Uterus (tissue), 4 donors: ENCODE measurements at places on chromosomes 4 and X.

- no peak for DNase-seq
These were observed 15.9 kb upstream of the EMCN start for GRCh38 chr4:100533741-100534140.

GRCh38 chr4:155944516-155944915 lies 9.2 kb downstream of the CTSO start:
- no peak for DNase-seq

GRCh38 chr4:79334783-79335182 lies 8.9 kb upstream of the NAA11 start:
- no peak for DNase-seq

- no peak for DNase-seq
These were observed 433.2 kb downstream of the STIM2 start for GRCh38 chr4:27293831-27294230.

DNA sequence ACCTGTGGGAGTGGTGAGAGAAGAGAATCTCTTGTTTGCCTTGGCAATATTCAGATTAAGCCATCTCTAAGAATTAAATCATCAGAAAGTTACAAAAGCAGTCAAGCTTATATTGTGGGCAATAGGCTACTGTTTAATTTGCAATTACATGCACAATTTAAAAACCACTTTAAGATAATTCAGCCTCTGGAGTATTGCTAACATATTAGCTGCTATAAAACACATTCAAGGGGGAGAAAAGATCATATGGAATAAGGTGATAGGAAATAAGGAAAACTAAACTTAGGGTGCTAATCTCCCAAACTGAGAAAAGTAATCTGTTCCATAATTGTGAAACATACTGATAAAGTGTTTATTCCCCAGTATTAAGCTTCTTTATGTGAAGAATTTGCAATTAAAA lies 103.9 kb downstream of the ARAP2 start:
- DNase-seq: no peak

DNA sequence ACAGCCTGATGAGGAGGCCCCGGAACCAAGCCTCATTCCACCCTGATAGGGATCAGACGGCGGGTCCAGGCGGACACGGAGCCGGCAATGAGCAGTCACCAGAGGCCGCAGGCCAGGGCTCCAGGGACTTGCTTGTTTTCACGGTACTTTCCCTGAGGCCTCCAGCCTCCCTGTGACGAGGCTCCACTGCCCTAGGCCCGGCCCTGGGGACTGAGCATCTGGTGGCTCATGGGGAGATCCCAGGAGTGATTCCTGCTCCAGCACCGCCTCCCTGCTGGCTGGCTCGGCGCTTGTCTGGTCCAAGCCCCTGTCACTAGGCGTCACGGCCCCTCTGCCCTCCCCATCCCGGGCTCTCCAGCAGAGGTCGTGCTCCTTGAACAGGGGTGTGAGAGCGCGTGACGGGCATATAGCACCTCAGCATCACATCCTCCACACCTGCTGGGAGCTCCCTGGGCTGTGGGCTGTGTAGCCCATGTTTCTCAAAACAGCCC lies 14.1 kb downstream of the HTRA3 start:
- no peak for DNase-seq

DNA sequence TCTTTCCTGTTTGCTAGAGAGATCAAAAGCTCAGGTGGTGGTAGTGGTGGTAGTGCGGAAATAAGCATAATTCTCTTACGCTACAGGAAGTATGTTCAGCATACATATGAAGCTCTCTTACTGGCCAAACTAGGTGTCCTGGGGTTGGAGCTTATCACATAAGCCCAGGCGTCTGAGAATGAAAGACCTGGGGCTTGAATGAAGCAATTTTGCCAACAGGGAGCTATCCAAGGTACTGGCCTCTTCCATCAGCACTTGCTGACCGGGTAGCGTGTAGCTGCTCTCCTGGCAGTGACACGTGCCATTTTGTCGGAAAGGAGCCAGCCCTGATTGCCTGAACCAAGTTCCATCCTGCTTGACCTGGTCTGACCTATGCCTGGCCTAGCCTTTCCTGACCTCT lies 65.9 kb upstream of the HPF1 start:
- no peak for DNase-seq

GRCh38 chr4:161249779-161250440 lies 913.9 kb downstream of the FSTL5 start:
- DNase-seq: no peak

DNA sequence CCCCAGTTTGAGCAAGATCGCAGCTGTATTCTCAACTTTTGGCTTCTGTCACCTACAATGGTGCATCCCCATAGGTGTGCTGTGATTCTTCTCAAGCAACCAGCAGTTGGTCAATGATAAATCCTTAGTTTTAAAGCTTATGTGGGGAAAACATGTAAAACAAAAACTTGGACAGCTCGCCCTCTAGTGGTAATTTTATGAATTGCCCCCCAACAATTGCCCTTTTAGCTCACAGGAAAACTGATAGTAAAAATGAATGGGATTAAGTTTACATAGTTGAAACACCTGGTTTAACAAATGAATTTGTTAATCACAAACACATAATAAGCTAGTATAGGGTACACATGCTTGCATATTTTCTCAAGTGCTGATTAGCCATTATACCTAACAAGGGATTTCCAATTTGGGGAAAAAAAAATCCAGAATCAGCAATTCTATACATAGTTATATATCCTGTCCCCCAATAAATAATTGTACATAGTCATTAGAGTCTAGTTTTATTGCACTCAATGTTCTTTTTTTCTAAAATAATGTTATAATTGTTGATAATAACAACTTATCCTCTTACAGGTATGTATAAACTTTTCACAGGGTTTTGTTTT lies 30.1 kb downstream of the TEX13A start:
- DNase-seq: no peak

GRCh38 chr4:2714061-2714770 lies 41.9 kb downstream of the TNIP2 start:
- no peak for DNase-seq

- no peak for DNase-seq
These were observed 11.1 kb downstream of the ITIH6 start for GRCh38 chrX:54786967-54787366.

DNA sequence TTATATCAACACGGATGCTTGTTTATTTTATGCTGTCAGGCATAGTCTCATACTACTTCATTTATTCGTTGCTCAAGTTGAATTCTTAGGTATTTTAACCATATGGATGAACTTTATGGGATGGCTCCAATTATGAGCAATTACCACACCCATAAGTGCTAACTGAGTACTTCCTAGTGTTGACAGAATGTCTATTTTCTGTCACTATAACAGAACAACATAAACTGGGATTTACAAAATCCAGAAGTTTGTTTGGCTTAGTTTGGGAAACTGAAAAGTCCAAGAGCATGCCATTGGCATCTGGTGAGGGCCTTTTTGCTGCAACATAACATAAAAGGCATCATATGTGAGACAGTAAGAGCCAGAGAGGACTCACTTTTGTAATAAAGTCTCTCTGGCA lies 21.0 kb downstream of the SULT1E1 start:
- DNase-seq: no peak

DNA sequence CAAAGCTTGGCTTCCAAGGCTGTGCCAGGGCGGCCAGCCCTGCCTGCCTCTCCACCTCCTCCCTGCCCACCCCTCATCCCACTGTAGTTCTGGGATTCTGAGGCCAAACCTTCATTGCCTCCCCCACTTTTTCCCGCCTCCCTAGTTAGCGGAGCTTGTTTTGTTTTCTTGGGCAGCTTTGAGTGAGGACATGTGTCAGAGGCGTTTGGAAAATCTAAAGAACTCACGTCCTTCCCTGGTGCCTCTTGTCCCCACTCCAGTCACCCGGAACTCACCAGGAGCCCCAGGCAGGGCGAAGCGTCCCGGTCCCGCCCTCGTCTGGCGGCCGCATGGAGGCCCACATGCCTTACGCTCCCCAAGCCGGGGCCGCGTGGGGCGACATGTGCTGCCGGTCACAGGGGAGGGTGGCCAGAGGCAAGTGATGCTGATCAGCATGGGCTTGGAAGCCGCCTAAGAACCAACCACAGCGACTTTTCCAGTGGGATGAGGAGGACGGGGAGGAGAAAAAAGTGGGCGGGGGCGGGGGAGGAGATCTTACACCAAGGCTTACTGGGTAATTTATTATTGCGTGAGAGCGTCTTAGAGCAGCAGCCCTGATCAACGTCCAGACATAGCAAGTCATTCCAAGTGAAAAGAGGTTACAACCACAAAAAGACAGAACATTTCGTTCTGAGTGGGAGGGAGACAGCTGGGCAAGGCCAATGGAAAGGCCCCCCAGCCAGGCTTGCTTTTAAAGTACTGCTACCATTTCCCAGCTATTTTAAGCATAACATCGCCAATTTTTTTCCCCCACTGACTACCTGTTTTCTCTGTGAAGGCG lies 48.5 kb downstream of the PRPS1 start:
- DNase-seq: peak; percentile 84

GRCh38 chrX:130637591-130637990 lies 235.8 kb downstream of the RBMX2 start:
- no peak for DNase-seq

- DNase-seq: peak; percentile 49
These were observed 202.1 kb downstream of the PTTG2 start for GRCh38 chr4:38162240-38162784.

DNA sequence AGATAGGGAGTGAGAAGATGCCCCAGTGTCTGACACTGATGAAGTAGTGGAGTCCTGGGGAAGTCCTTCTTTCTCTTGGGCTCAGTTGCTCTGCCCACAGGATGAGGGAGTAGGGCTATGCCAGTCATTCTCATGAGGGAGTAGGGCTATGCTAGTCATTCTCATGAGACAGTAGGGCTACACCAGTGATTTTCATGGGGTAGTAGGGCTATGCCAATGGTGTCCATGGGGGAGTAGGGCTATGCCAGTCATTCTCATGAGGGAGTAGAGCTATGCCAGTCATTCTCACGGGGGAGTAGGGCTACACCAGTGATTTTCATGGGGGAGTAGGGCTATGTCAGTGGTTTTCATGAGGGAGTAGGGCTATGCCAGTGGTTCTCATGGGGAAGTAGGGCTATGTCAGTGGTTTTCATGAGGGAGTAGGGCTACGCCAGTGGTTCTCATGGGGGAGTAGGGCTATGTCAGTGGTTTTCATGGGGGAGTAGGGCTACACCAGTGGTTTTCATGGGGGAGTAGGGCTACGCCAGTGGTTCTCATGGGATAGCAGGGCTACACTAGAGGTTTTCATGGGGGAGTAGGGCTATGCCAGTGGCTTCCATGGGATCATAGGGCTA lies 43.3 kb upstream of the SOD3 start:
- no peak for DNase-seq

DNA sequence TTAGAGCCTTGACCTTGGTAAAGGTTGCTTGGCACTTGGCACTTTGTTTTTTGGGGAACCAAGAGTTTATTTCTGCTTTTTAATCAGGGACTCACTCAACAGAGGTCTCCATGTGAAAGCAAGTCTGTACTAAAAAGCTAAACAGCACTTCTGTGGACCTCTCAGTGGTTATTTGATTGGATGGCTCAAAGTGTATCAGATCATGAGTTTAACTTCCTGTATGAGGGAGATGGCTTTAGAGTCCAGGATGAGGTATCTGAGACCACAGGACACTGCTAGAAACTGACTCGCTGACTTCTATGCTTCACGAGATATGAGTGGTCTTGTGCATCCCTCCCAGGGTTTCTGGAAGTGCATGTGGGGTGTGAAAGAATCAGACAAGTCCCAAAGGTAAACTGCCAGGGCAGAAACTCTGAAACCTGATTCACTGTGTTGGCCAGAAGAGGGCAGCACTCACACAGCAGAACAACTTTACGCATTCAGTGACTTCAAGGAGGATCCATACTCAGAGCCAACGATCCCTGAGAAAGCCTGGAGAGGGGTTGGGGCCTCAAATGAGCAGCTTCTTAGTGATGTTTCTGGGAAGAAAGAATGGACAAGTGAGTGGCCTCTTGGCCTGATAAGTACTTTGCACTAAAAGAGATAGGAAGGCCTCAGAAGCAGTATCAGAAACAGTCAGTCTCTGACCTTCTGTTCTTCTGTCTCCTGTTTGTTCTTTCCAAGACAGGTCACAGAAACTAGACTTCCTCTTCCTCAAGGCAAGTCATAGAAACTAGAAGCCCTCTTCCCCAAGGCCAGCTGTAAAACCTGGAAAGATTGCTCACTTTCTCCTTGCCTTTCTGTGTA lies 220.3 kb upstream of the CXCL13 start:
- peak; percentile 31 for DNase-seq

- DNase-seq: no peak
These were observed 69.5 kb downstream of the HPRT1 start for GRCh38 chrX:134529481-134529880.

DNA sequence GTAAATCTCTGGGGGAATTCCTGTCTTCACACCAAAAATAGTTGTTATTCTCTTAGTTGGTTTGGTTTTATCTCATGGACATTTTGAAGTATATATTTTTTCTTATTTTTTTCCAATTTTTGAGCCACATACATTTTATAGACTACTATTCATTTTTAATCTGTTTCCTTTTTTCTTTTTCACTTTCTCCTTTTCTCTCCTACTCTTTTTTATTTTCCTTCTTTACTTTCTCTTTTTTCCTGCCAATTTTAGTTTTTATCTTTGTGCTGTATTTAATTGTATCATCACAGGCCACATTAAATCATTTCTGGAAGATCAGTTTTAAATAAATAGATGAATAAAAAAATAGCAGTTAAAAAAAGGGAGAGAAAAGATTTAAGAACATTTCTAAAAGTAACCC lies 14.0 kb upstream of the JADE3 start:
- DNase-seq: no peak

DNA sequence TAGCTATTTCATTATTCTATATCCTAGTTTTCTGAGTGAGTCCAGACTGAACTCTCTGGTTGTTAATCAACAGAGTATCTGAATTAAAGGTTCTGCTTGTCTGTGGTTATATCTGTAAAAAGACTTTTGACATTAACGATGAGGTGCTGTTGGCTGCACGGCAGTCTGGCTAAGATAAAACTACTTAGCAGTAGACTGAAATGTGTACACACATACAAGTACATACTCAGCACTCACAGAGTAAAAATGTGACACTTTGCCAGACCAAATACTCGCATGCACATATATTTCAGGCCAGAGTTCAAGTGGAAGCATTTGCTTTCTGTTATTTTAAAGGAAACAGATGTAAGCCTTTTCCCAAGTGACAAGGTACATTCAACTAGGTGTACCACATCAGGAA lies 80.5 kb downstream of the PRDM5 start:
- DNase-seq: no peak

DNA sequence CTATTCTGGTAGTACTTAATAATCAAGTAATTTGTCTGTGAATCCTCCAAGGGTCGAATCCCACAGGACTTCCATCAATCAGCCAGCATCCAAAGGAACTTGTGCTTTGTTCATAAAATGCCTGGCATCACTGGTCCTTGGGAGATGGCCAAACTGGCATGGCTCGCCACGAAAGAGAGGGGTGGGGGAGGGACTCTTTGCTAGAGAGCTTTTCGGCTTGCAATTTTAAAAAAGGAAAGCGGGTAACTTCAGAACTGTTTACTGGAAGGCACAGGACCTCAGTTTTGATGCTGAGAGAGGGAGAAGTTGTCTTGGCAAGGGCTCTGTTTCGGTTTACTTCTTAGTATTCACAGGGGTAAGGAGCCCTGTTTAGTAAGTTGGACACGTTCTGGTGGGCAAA lies 79.4 kb upstream of the FHL1 start:
- peak; percentile 35 for DNase-seq

- no peak for DNase-seq
These were observed 584.2 kb upstream of the INTU start for GRCh38 chr4:127048376-127049044.

GRCh38 chr4:137307806-137308205 lies 224.5 kb downstream of the PCDH18 start:
- DNase-seq: peak; percentile 25

GRCh38 chr4:129748991-129749390 lies 653.0 kb downstream of the C4orf33 start:
- DNase-seq: no peak
